NCI-H2171 (cell line): ENCODE measurements at places on chromosomes 12 and 14.

- no peak for DNase-seq
These were observed 132.1 kb upstream of the PDZRN4 start for GRCh38 chr12:41055875-41056577.

- DNase-seq = peak; percentile 11
These were observed 15.8 kb upstream of the ANKRD33 start for GRCh38 chr12:51871918-51872688.

DNA sequence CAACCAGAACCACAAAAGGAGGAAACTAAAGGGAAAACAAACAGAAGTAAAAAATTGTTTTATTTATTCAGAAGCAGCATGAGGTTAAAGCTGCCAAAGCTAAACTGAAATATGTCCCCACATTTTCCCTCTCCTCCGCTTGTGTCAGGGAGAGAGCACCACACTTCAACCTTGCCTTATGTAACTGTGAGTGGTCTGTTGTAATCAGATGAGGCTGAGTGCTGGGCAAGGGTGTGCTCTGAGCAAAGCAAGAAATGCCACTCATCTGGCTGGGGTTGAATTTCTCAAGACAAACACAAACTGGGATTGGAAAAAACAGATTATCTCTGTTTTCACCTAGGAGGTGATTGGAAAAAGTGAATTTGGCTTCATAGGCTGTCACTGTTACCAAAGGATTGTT lies 12.2 kb downstream of the CAPZA3 start:
- DNase-seq = no peak

DNA sequence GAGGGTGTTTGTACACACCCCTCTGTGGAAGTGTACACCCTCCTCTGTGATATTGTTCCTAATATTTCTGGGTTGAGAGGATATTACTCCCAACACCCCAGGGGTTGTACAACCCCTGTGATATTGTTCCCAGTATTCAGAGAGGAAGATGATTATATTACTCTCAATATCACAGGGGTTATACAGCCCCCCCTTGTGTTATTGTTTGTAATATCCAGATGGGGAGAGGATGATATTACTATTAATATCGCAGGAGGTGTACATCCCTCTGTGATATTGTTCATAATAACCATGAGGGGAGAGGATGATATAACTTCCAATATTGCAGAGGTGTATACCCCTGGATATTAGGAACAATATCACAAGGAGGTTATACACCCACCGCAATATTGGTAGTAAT lies 566.1 kb upstream of the MIS18BP1 start:
- no peak for DNase-seq

- peak; percentile 85 for DNase-seq
These were observed 828.3 kb downstream of the VRK1 start for GRCh38 chr14:97625477-97625876.

DNA sequence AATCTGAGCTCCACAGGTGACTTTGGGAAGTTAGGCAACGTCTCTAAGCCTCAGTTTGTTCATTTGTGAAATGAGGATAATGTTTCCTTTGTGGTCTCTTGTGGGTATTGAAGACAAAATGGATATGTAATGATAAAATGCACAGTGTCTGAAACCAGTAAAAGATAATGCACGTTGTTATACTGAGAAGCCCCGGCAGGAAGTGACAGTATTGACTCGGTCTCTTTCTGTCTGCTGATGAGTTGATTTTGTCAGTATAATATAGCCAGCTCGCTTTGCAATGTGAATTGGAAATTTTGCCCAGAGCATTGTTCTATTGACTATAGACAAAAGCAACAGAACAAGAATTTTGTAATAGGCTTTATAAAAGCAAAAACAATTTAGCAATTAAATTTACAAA lies 49.2 kb upstream of the SLC38A1 start:
- no peak for DNase-seq

DNA sequence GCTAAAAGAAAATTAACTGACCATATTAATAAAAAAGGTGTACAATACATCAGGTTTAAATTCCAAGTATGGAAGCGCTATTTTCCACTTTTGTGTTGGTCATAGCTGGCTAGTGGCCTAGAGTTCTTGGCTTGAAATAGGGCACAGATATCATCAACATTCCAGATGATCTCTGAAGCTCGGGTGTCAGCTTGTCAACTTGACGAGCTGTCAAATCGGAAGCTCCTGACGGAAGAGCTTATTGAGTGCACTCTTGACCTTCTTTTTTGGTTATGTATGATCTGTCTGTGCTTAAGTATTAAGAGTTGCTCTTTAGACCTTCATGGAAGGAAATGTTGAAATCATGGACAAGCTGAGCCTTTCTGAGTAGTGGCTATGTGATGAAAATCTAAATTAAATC lies 177.9 kb downstream of the APAF1 start:
- DNase-seq = no peak

GRCh38 chr12:50110762-50111351 lies 1.2 kb upstream of the COX14 start:
- DNase-seq = peak; percentile 41

DNA sequence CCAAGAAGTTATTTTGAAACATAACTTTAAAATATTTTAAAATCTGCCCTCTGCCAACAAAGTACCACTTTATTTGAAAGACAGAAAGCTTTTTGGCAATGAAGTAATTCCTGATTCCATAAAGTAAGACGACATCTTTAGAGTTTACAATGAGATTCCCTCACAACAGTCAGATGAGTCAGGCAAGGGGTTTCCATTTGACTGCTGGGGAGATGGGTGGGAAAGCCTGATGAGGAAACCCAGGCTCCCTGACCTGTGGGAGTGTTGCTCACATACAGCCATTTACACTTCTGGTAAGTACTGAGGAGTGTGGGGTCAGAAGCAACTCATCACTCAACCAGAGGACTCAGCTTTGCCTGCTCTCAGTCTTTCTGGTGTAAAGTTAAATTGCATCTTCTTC lies 10.2 kb downstream of the KITLG start:
- DNase-seq = no peak

DNA sequence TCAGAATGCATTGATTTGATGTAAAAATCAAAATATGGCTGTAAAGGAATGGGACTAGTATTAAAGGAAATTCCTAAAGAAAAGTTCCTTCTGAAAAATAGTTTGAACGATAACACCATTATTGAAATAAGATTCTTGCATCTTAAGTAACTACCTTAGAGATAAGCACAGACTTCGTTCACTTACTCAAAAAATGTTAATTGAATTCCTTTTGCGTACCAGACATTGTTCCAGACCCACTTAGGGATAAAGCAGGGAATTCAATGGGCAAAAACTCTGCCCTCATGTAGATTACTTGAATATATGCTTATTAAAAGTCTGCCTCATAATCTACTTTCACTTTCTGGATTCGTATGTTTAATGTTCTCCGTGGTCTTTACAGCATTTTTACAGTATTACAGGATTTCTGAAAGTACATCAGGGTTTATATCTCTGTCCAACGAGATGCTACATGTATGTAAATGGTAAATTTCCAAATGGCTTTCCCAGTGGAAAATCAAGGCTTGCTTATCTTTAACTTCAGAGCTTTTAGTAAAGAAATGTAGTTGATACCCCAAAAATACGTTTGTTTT lies 213.7 kb downstream of the GXYLT1 start:
- DNase-seq = no peak

- no peak for DNase-seq
These were observed 184.2 kb upstream of the GZMB start for GRCh38 chr14:24818058-24818822.

DNA sequence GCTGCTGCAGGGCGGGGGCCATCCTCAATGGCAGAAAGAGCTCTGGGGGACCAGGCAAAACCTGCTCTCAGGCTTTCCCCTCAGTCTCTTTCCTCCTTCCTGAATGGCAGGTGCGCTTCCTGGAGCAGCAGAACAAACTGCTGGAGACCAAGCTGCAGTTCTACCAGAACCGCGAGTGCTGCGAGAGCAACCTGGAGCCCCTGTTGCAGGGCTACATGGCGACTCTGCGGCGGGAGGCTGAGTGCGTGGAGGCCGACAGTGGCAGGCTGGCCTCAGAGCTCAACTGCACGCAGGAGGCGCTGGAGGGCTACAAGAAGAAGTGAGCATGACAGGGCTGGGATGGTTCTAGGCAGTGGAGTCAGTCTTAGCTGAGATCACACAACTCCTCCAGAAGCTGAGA lies 22.9 kb upstream of the KRT83 start:
- no peak for DNase-seq

- no peak for DNase-seq
These were observed 1.7 kb downstream of the RARG start for GRCh38 chr12:53230108-53230845.

DNA sequence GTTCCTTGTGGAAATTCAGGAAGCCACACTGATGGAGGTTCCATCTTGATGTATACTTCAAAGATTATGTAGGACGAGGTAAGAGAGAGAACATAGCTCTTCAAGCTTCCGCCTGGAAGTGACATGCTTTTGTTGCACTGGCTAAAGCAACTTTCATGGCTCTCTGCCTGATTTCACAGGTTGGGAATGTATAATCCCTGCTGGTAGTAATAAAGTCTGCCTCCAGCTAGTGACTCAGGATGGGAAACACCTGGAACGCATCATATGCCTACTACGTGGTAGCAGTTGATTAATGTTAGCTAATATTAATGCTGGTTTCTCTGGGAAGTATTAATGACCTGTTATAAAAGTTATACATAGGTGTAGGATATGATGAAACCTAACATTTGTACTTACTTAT lies 71.1 kb downstream of the PELI2 start:
- DNase-seq = no peak

DNA sequence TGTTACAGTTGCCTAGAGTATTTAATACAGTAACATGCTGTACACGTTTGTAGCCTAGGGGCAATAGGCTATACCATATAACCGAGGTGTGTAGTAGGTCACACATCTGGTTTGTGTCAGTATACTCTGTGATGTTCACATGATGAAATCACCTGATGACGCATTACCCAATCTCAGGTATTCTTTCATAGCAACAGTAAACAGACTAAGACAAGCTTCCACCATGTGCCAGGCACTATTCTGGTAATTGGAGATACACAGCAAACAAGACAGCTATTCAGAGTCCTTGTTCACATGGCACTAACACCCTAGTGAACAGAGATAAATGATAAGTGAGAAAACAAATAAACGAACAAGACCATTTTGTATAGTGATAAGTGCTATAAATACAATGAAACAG lies 3.8 kb upstream of the PDE3A start:
- no peak for DNase-seq

- no peak for DNase-seq
These were observed 2.9 kb upstream of the CMAS start for GRCh38 chr12:22042976-22043669.

DNA sequence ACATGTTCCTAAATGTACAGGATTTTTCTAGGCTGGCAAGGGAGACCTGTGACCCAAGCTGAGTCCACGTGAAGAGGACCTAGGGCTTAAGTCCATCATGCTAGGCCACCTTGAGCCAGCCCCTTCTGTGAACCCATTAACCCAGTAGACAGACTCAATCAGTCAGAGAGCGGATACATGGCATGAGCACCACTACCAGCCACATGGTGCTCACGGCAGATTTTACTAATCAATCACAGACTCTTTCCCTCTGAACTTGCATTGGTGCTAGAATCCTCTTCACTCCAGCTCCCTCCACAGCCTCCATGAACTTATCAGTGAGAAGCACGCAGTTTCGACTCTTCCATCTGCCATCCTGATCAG lies 9.0 kb downstream of the PHETA1 start:
- DNase-seq = no peak

- DNase-seq = no peak
These were observed 207.5 kb downstream of the CALM1 start for GRCh38 chr14:90604356-90604755.

DNA sequence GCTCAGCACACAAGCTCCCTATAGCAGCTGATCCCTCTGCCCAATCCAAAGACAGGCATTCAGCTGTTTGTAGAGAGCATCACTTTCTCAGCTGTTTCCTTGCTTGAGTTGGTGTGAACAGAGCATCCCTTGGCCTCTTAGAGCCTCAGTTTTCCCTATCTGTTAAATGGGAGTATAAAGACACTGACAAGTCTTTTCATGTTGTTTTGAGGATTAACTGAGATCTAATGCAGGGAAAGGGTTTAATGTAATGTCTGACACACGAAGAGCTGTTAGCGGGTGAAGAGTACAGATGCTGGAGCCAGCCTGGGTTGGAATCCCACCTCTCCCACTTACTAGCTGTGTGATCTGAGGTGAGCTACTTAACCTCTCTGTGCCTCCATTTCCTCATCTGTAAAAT lies 149.5 kb downstream of the PHETA1 start:
- no peak for DNase-seq

- peak; percentile 8 for DNase-seq
These were observed 94.1 kb upstream of the GARIN6 start for GRCh38 chr12:99553461-99553860.

GRCh38 chr12:125492354-125493270 lies 427.4 kb downstream of the AACS start:
- DNase-seq = no peak

DNA sequence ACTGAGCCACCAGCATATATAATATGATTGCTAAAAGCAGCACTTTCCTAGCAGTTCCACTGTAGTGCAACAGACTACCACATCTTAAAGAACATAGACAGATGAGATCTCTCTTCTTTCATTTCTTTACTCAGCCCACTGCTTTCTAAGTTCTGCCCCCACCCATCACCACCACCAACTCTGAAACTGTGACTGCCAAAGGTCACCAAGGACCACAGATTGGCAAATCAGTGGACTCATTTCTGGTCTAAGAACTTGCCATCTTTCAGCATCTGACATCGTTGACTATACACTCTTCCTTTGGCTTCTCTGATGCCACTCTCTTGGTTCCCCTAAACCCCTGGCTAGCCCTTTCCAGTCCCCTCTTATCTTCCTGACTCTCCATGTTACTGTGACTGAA lies 38.4 kb downstream of the IFNG start:
- no peak for DNase-seq

- no peak for DNase-seq
These were observed 6.2 kb upstream of the ARID4A start for GRCh38 chr14:58292187-58292586.

GRCh38 chr12:18580291-18580690 lies 157.5 kb downstream of the PLCZ1 start:
- no peak for DNase-seq

- DNase-seq = no peak
These were observed 949 bp downstream of the PLBD2 start for GRCh38 chr12:113359133-113359938.

GRCh38 chr14:105999361-106000028 lies 473.1 kb downstream of the TMEM121 start:
- peak; percentile 11 for DNase-seq

GRCh38 chr12:130357241-130357640 lies 19.6 kb downstream of the PIWIL1 start:
- no peak for DNase-seq

GRCh38 chr12:84858796-84859195 lies 53.8 kb downstream of the SLC6A15 start:
- DNase-seq = no peak

DNA sequence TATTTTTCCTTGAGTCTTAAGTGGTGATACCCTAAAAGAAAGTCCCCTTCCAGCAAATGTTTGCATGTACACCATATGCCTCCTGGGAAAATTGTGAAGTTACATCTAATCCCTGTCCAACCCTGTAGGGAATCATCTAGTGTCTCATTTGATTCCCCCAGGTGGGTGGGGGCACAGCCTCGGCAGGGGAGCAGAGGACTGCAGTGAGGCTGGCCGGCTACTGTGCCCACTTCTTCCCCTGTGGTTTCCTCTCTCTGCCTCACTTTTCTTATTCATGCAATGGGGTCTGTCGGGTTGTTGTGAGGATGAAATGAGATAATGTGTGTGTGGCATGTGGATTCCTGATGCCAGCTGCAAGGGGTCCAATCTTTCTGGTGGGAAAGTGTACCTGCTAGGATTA lies 6.0 kb downstream of the PAPLN start:
- no peak for DNase-seq

GRCh38 chr14:33728010-33728498 lies 222.8 kb downstream of the EGLN3 start:
- DNase-seq = peak; percentile 83

GRCh38 chr12:114440270-114441038 lies 34.5 kb upstream of the TBX5 start:
- DNase-seq = no peak
